ENCODE measurements at places on chromosomes 6 and 20.

- no peak for DNase-seq
These were observed 42.7 kb upstream of the HCRTR2 start for GRCh38 chr6:55131616-55132015.

- DNase-seq, result no peak
These were observed 79.7 kb upstream of the SYNDIG1 start for GRCh38 chr20:24389686-24390085.

GRCh38 chr20:49426395-49426794 is 56.1 kb downstream of the KCNB1 start:
- no peak for DNase-seq

DNA sequence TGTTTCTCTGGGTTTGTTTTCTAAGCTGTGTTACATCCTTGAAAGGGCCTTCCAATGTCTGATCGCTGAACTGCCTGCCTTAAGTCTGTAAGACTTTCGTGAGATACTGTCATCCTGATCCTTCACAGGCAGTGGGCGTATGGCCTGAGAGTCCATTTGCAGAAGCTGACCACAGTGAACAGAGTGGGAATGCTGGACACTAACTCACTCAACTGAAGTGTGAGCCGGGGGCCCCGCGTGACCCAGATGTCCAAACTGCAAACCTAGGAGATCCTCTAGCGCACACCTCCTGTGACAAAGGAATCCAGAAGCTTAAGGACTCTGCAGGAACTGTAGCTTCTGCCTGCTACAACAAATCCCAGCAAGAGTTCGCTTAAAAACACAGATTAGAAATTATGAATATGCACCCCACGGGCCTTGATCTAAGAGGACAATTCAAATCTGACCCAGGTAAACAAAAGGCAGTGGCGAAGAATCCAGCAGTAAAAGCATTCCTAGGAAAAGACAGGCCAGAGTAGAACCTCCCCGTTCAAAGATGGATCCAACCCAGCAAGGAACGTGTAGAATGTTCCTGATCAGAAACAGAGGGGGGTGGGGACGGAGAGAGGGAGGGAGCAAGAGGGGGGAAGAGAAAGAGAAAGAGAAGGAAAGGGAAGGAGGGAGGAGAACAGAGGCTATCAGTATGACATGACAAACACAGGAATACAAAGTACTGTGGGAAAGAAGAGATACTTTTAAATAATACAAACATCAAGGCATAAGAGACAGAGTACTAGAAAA is 135.0 kb upstream of the AFDN start:
- DNase-seq, result no peak

GRCh38 chr6:84280639-84281038 is 53.2 kb upstream of the CEP162 start:
- DNase-seq, result no peak

GRCh38 chr6:13101985-13102384 is 226.4 kb downstream of the TBC1D7 start:
- DNase-seq, result peak; percentile 14

DNA sequence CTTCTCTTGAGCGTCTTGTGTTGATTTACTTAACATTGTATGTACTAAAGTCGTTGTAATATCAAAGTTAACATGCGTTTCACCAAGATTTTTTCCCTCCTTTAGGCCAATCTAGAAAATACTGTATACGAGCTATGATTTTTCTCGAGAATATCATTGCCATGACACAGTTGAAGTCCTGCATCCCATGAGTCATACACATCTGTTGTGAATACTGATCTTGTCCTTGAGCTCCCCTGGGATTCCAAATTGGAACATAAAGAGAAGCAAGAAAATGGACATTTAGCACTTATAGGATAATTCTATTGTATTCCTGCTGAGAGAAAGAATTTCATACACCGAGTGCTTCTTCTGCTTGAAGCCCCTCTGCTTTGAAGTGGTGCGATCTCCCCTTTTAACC is 109.6 kb downstream of the SLC35B3 start:
- no peak for DNase-seq

DNA sequence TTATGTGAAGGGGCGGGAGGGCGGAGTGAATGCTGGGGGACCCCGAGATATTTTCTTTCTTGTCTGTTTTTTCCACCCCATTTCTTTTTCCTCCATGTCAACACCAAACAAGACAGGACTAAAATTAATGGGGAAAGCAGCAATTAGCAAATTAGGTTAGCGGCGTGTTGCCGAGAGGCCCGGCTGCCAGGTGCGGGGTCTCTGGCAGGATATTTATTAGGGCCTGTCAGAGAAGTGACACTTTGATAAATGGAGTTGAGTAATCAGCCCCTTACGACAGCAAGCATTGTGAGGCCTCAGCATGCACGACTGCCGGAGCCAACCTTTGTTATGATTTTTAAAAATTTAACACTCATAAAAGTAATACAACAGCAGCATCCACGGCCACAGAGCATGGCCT is 193.8 kb downstream of the DHX35 start:
- DNase-seq, result no peak

- no peak for DNase-seq
These were observed 44.4 kb downstream of the HDDC2 start for GRCh38 chr6:125257351-125257750.

DNA sequence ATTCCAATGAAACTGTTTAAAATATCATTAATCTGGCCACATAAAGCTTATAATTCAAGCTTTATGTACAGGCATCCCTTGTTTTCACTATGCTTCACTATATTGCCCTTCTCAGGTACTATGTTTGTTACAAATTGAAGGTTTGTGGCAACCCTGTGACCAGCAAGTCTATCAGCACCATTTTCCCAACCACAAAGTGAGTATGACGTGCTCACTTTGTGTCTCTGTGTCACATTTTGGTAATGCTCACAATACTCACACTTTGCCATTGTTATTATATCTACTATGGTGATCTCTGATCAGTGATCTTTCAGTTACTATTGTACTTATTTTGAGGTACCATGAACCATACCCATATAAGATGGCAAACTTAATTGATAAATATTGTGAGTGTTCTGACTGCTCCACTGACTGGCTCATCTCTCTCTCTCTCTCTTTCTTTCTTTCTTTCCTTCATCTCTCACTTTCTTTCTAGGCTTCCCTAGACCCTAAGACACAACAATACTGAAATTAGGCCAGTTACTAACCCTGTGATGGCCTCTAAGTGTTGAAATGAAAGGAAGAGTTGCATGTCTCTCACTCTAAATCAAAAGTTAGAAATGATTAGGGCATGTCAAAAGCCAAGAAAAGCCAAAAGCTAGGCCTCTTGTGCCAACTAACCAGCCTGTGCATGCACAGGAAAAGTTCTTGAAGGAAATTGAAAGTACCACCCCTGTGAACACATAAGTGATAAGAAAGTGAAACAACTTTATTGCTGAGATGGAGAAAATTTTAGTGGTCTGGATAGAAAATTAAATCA is 227.9 kb downstream of the BCAS1 start:
- no peak for DNase-seq

DNA sequence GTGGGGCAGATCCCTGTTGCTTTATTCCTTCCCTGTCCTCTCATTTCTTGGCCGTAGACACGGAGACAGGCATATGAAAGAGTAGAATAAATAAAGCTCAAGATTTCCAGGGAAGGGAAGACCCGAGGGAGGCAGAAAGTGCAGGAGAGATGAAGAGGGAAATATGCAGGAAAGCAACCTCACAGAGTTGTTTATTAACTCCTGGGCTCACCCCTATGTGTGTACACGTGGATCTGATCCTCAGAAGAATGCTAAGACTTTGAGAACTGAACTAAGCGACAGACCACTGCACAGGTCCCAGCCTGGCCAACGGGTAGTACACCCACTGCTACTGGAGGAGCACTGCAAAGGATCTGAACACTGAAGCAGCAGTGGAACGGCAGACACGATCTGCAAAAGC is 156.2 kb downstream of the KIF16B start:
- no peak for DNase-seq

DNA sequence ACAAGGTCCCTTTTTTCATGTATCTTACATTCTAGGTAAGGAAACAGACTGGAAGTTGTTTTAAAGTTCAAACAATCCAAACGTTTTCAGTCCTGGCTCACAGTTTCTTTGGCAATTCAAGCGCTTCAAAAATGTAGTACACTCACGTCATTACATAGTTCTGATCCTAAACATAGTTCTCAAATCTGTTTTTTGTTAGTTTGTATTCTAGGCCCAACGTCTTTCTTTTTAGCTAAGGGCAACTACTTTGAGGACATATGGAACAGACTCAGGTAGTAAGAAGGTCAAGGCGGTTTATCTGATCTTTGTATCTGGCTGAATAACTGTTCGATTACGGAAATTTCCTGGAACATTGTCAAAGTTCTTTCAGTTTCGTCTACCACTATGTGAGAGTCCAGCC is 36.9 kb upstream of the PLCB4 start:
- no peak for DNase-seq

DNA sequence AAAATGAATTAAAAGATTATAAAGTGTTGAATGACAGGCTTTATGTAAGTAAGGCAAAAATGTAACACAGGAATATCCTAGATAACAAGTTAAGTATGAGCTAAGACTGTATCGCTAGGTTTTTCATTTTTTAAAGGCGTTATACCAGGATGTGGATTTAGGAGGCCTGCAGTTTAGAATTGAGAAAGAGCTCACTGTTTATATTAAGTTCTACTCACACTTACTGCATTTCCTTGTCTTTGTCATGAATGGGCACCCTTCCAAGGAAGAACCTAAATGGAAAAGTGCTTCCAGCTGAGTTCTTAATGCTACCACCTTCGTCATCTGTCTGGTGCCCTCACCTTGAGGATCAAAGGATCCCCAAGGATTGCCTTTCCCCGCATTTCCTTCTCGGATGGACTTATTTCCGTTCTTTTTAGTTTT is 148.7 kb downstream of the SOX4 start:
- DNase-seq, result peak; percentile 96

Measured in MCF 10A (cell line).